ENCODE measurements at places on chromosomes 12 and 14.
A peak's percentile ranks its signal among the peaks of the same experiment; 100 is the strongest.

DNA sequence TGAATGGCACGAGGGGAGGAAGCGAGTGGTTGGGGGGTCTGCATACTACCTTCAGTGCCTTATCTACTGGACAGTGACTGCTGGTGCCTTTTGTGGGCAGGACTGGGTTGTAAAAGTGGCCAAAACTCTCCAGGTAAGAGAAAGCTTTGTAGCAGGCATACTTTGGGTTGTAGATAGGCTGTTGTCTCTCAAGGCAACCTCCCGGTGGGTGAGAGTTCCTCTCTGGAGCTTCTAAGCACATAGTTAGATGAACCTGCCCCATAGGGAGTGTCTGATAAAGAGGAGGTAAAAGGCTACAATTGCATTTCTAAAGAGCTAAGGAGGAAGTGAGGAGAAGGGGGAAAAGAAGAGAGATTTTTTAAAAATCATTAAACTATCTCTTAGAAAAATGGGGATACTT, 4.2 kb upstream of the DAD1 start:
- DNase-seq: no peak

GRCh38 chr12:109762673-109763191, 49.1 kb downstream of the FAM222A start:
- no peak for DNase-seq

GRCh38 chr12:170371-171225, 43.4 kb downstream of the SLC6A12 start:
- no peak for DNase-seq

GRCh38 chr14:24941719-24942118, 108.2 kb downstream of the STXBP6 start:
- no peak for DNase-seq

- no peak for DNase-seq
These were observed 87.7 kb downstream of the CHGA start for GRCh38 chr14:93010522-93011140.

- DNase-seq: no peak
These were observed 165.9 kb upstream of the GSC start for GRCh38 chr14:94935706-94936300.

DNA sequence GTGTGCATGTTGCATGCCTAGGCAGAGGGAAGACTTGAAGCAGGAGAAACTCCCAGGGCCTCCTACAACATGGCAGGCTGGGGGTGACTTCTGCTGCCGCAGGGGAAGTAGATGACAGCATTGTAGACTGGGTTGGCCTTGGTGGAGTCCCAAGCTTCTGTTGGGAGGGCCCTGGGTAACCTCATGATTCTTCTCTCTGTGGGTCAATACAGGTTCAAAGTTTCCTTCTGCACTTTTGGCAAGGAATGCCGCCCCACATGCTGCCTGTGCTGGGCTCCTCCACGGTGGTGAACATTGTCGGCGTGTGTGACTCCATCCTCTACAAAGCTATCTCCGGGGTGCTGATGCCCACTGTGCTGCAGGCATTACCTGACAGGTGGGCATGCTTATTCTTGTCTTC, 78.4 kb upstream of the RIC8B start:
- no peak for DNase-seq

DNA sequence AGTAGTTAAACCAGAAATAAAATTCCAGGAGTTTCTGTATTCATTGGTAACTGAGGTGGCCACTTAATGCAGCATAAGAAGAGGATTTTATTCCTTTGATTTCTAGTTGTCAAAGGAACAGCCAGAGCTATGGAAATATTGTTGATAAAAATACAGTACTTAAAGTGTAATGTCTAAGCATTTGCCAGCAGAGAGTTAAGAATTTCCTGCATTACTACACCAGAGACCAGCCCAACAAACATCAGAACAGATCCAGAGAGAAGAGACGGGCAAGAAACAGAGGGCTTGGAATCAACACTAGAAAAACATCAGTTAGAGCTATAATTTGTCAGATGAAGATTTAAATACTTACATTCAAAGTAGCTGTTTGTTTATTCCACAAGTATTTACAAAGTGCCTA, 77.9 kb downstream of the ST8SIA1 start:
- no peak for DNase-seq

- DNase-seq: peak; percentile 42
These were observed 72.8 kb downstream of the IRF2BPL start for GRCh38 chr14:76955575-76956315.

GRCh38 chr12:7369274-7369729, 65.4 kb downstream of the ACSM4 start:
- DNase-seq: no peak

GRCh38 chr12:89701606-89702206, 6.9 kb downstream of the ATP2B1 start:
- peak; percentile 12 for DNase-seq

DNA sequence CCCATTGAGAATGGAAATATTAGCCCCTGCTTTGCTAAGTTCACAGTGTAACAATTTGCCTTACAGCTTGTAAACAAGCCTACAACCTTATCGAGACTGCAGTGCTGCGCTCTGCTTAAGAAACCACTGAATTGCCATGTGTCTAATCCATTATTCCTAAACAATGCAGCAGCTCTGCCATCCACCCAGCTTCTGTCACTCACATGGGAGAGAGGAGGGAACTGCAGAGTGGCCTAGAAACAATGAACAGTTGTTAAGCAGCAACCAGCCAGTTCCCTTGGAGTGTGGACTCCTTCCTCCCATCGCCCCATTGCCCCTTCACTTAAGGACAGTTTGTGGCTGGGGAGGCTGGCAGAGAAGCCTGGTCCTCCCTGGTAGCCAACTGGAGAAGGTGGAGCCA, 42.9 kb downstream of the TESPA1 start:
- no peak for DNase-seq

GRCh38 chr14:89564286-89564957, 147.4 kb upstream of the FOXN3 start:
- no peak for DNase-seq

DNA sequence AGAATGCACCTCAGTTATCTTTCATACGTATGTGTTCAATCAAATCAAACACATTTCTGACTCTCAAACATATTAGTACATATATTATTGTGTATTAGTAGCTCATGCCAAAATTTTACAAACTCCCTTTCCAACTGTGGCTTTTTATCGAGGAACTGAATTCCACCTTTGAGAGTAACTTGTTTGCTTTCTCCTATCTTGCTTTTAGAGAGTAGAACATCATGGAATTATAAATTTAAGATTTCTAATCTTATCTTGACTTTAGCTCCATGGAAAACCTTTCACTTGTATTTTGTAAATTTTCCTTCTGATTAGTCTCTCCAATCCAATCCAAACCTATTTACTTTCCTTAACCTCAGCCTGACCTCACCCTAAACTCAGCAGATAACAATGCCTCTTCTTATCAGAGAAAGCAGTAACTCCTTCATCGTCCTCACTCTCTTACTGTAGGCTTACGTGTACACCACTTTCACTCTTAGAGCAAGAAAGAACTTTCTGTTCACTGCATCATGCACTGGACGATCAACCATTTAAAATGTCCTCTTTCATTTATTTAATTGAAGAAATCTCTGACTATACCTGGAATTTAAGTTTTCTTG, 164.5 kb downstream of the TMTC3 start:
- DNase-seq: peak; percentile 10

DNA sequence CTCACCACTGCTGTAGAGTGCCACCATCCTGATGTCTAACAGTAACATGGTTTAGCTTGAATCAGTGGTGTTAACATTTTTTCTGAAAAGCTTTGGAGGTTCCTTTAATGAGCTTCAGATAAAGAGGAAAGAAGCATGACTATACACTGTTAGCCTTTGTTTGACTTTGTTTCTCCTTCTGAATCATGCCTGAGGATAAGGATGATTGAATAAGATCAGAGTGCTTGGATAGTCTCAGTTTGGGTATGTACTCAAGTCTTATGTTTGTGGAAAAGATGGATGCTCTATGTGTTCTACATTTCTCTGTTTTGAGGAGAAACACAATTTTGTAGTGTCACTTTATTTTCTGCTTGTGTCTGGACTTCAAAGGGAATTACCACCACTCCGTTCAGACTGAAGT, 42.0 kb downstream of the GPATCH2L start:
- DNase-seq: no peak

DNA sequence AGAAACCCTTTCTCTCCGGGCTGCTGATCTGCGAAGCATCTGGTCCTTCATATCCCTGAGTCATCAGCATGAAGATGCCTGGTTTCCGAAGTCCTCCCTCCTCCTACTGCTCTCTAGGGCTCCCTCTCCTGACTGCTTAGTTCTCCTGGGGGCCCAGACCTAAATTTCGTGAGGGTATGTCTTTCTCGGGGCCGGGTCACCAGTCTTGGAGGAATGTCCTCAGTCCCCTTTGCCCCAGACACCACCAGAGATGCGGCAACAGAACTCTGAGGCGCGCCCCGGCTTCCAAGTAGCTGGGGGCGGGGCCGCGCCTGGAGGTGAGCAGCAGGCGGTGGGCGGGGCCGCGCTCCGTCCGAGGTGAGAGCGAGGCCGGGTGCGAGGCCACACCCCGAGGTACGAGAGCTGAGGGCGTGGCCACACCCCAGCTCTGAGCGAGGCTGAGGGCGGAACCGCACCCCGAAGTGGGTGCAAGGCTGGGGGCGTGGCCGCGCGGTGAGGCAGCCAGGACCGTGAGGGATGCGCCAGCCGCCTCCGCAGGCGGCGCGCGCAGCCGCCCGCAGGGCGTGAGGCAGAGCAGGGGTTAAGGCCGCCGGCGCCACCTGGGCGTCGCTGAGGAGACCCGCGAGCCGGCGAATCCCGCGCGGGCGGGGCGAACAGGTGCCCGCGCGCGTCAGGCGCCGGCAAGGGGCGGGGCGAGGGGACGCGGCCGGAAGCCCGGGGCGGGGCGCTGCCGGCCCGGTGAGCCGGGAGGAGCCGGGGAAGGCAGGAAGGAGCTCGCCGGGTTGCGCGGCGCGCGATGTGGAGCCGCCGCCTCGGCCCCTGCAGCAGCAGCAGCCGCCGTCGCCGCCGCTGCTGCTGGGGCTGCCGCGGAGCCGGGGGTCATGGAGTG, at the start of gene BICDL1:
Gene BICDL1, plus strand, starts transcription at position 765 of the 889 bp plus-strand sequence. CDS start 633 bp downstream, outside the sequence.
- peak; percentile 76 for DNase-seq

DNA sequence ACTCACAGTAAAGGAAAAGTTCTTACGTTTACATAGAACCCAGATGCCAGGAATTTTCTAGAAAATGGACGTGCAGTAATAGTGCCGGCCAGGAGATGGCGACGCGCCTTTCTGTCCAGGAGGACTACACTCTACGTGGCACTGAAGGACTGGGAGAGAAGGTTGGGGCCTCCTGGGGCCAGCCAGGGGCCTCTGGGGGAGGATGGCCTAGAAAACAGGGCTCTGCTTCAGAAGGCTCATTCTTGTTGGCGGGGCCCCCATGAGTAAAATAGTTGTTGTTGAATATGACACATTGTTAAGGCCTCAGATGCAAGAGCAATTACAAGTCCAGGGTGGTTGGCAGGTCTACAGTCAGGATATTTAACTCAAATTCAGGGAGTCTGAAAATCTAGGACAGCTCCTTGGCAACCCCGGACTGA, 120.1 kb upstream of the MAX start:
- DNase-seq: peak; percentile 78

- DNase-seq: peak; percentile 25
These were observed 17.1 kb upstream of the EMP1 start for GRCh38 chr12:13179211-13180074.

- no peak for DNase-seq
These were observed 130.6 kb downstream of the RALGAPA1 start for GRCh38 chr14:35678403-35679028.

GRCh38 chr14:51244591-51244990, 4.5 kb downstream of the TMX1 start:
- no peak for DNase-seq

DNA sequence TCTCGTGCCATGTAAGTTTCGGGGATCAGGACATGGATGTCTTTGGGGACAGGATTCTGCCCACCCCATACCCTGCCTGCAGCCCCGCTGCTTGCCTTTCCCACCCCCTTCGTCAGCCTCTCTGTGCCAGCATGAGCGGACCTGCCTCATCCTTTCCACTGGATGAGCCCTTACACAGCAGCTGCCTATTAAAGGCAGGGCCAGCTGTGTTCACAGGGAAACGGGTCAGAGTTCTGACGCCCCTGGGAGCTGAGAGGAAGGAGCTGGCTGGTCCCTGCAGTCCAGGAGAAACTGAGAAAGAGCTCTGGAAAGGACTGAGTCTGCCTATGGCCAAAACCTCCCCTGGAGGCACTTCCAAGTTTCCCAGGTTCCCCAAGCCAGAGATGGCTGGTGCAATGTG, 83.5 kb upstream of the NCOR2 start:
- DNase-seq: no peak

DNA sequence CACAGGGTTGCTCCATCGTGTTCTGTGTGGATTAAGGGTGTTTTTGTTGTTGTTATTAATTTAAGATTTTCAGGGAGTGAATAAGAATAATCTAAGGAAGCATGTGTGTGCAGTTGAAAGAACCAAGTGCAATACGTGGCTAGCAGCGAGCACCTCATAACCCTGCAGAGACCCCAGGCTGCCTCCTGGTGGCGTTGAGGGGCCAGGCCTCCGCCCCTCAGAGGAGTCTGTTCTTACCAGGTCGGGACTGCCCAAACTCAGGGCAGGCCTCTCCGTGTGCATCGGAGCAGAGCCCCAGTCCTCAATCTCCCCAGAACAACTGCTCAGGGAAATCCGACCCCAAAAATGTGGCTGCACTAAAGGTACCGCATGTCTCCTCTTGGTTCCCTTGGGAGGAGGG, 36.8 kb downstream of the IL31 start:
- no peak for DNase-seq

DNA sequence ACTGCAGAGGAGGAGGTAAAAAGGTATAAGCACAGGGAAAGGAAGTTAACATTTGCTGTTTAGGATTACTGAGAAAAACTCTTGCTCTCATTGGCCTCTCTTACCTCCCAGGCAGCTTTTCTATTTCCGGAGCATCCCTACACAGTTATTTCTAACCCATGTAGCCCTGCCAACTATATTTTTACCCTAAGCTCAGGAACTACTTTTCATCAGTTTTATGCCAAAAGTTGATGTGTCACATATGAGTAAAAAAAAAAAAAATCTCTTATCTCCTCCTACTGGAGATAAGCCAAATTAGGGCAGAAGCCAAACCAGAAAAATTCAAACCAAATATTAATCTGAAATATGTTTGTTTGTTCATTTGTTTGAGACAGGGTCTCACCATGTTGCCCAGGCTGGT, 34.4 kb upstream of the PSMA6 start:
- DNase-seq: peak; percentile 25

DNA sequence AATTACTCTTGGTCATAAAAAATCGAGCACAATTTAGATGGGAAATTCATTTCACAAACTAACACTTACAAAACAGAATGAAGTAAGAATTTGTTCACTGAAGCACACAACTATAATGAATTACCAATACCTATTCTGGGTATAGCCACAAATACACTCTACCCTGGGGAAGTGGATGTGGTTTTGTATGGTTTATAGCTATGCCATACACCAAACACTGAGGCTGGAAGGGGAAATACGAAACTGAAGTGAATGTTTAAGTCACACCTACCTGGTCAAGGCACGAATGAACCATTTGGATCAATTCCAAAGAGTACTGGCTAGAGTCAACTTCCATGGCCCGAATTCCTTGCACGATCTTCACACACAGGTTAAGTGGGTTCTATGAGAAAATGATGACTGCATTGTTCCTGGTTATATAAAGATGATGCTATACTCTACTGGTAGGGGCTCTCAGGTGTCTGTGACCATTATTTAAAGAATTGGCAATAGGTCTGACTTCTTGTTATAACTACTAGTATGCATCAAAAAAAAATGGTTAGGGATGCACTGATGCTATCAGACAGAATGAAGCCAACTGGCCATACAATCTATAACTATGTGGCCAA, 12.8 kb downstream of the NEK9 start:
- no peak for DNase-seq

- DNase-seq: peak; percentile 41
These were observed 13.9 kb downstream of the EVL start for GRCh38 chr14:100078997-100079725.

- no peak for DNase-seq
These were observed 4.7 kb upstream of the TMEM229B start for GRCh38 chr14:67493092-67493717.
